HL-60 (cell line): ENCODE measurements at places on chromosomes 7 and 10.

DNA sequence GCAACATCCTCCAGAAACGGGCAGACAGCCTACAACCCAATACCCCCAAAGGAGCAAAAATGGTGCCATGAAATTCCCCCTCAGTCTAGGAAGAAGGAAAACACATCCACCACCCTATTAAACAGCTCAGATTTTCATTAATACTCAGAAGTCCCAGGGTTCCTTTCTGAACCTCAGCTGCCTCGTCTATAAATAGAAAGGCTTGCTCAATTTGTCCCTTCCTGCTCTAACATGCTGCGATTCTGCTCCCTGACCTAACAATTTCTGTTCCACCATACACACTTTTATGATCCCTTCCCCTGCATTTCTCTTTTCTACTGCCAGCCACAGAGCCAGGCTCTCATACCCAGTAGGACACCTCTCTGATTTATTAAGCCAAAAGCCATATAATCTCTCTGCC, 68.1 kb downstream of the MTERF1 start:
- no peak for DNase-seq

DNA sequence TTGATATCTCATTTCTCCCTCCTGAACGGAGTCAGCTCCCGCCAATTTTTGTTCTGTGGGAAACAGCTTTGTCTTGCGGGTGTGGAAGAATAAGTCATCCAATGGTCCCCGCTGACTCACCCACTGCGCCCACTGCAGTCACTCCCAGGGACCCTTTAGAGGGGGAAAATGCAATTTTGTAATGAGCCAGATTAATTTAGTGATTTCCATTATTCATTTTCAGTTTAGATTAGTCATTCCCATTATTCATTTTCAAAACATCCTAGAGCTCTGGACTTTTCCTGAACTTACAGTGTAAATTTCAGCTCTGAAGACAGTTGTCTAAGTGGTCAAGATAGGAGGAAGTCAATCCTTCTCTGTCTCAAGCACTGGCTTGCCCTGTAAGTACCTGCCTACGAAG, 154.9 kb upstream of the TMEM72 start:
- DNase-seq, result no peak

GRCh38 chr7:117872561-117873309, 506 bp downstream of the CTTNBP2 start:
- DNase-seq, result no peak

- no peak for DNase-seq
Observed at GRCh38 chr10:34760606-34761005, 54.5 kb downstream of the PARD3 start.

GRCh38 chr7:150402671-150403321, 23.7 kb downstream of the ZNF775 start:
- DNase-seq, result no peak

- no peak for DNase-seq
Observed at GRCh38 chr10:47285381-47286115, 14.4 kb upstream of the GDF10 start.
